ENCODE measurements at places on chromosomes 5 and 9. TPM values are rescaled to one million over a fixed set of nuclear protein-coding genes. Genes with fewer than 3 reads are reported as not detected.

The ABO gene
- 10.3 TPM for total RNA-seq

The ADAMTS19 gene
- 32.6 TPM for total RNA-seq

The ZCCHC7 gene
- 16.6 TPM for total RNA-seq

The OGN gene
- total RNA-seq = not detected

DNA sequence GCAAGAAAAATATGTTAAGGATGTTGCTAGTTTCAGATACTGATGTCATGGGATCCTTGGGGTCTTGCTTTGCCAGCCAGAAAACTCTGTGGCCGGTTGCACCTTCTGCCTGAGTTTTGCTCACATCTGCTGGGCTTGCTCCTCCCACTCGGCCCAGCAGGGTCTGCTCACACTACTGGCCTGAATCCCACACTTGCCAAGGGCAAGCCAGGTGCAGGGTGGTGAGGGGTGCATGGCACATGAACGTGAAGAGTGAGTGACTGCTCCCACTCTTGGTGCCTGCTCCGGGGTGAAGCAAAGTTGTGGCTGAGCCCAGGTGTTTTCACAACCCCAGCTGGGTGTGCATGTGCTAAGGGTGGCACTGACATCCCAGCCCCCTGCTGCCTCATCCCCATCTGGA, 83.1 kb upstream of the STARD4 start:
- H3K27me3 ChIP-seq = peaks cover 8% of the 10 kb centered on the region
- H3K4me1 ChIP-seq = peaks cover 1% of the 10 kb centered on the region
- no peak for DNase-seq

DNA sequence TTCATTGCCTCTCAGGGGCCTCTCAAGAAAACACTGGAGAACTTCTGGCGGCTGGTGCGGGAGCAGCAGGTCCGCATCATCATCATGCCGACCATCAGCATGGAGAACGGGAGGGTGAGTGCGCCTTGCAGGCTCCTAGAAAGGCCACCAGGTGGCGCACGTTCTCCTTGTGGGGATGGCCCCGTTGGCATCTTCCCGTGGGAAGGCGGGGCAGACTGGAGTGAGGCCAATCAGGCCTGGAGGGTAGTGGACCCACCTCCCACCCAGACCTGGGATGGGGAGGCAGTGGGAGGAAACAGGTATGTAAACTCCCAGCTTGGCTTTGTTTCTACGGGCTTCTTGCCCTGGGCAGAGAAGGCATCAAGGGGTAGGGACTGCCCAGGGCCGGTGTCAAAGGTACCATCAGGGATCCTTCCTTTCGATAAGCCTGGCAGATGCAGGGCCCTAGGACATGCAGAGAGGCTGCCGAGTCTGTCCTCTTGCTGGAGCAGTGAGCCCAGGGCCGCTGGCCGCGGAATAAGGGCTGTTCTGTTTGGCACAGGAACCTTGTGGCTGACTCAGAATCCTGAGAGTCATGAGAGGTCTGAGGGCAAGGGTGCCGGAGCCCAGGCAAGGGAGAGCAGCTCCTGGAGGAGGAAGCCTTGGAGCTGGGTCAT, 18.9 kb upstream of the SPTLC1 start:
- peak overlapping the region; percentile 51 for H3K4me3 ChIP-seq
- no peaks in the 10 kb centered on the region for H3K4me1 ChIP-seq
- H3K27me3 ChIP-seq = peaks cover 20% of the 10 kb centered on the region
- DNase-seq = peak; percentile 79

- no peaks in the 10 kb centered on the region for H3K4me1 ChIP-seq
- H3K4me3 ChIP-seq = no peak overlapping the region
- H3K27ac ChIP-seq = no peak overlapping the region
- peaks cover 29% of the 10 kb centered on the region for H3K27me3 ChIP-seq
- no peaks in the 10 kb centered on the region for H3K36me3 ChIP-seq
- DNase-seq = no peak
Observed at GRCh38 chr5:180467028-180467975, 26.9 kb upstream of the CNOT6 start.

GRCh38 chr9:133979273-133979920, 12.7 kb downstream of the VAV2 start:
- H3K4me1 ChIP-seq = peaks cover 46% of the 10 kb centered on the region
- H3K27ac ChIP-seq = no peak overlapping the region
- H3K4me3 ChIP-seq = no peak overlapping the region
- no peaks in the 10 kb centered on the region for H3K27me3 ChIP-seq
- DNase-seq = no peak

- H3K4me3 ChIP-seq = no peak overlapping the region
- H3K27me3 ChIP-seq = no peaks in the 10 kb centered on the region
- no peak overlapping the region for H3K27ac ChIP-seq
Observed at GRCh38 chr5:116410336-116410890, 164.2 kb downstream of the SEMA6A start.

DNA sequence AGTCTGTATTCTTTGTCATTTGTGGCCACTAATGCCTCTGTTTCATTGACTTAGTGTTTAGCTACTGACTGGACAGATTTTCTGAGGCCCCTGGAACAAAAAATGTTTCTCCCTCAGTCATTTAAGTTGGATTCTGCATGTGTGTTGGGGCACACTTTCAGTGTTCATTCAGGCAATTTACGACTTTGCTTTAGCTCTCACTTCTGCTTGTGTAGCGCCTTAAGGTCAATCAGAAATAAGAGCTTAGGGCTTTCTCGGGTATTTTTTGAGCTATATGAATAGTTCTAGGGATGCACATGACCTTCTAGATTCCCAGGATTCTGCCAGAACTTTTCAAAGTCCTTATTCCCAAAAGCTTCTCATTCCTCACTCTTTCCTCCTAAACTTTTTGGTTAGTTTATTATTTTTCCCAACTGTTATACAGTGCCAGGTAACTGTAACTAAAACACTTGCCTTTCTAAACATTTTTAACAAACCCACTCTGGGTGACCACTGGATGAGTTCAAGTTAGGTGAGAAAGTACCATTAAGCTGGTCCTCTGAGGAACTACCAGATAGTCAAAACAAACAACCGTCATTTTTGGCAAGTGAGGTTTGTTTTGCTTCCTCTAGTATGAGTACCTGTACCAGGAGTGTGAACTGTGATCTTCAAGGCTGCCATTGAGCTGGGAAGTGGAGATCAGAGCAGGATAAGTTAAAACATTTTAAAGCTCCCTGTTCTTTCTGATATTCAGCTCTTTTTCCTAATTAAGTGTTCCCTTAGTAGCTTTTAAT, 571.3 kb upstream of the TLE4 start:
- no peak for DNase-seq
- no peak overlapping the region for H3K27ac ChIP-seq
- no peaks in the 10 kb centered on the region for H3K4me1 ChIP-seq

DNA sequence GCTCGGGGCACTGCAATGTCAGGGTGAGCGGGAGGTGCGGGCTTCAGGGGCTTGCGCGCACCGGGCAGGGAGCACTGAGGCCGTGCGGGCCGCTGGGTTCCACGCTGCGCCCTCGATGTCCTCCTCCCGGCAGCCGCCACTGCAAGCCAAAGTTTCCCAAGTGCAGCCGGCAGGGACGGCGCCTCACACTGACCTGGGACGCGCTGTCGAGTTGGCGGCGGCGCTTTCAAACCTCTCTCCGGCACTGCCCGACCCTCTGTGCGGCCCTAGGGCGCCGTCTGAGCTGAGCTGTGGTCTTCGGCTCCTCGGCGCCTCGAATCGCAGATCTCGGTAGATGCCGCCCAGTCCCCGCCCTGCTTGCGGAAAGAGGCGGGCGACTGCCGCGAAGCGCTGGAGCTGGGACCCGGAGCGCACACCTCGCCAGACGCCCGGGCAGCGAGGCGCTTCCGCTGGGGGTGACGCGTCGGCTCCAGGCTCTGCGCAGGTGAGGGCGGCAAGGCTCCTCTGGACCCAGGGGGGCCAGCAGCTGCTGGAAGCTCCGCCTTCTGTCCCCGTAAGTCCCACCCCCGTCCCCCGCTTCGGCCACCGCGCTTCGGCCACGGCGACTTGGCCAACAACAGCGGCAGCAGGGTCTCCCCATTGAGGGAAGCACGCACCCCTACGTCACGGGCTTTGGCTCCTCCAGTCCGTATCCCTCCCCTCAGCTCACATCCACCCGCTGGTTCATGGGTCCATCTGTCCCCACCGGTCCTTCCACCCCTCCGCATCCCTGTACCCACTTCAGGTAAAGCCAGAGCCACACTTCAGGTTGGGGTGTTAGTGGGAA, at the start of gene ANKRD34B:
Gene ANKRD34B (minus strand): TSS at position 320 of the 826 bp plus-strand sequence. CDS start 10,261 bp downstream, outside the sequence.
- no peak within 1 kb of the TSS for H3K27ac ChIP-seq
- H3K4me3 ChIP-seq = peak within 1 kb of the TSS; percentile 64
- H3K27me3 ChIP-seq = peaks cover 78% of the 10 kb centered on the region
- H3K36me3 ChIP-seq = no peaks in the 10 kb centered on the region
- peaks cover 2% of the 10 kb centered on the region for H3K4me1 ChIP-seq

DNA sequence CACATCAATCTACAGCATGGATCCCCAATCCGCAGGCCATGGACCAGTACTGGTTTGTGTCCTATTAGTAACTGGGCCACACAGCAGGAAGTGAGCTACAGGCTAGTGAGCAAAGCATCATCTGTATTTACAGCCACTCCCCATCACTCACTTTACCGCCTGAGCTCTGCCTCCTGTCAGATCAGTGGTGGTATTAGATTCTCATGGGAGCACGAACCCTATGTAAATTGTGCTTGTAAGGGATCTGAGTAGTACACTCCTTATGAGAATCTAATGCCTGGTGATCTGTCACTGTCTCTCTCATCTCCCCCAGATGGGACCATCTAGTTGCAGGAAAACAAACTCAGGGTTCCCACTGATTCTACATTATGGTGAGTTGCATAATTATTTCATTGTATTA, 212.7 kb upstream of the FAM174A start:
- DNase-seq = no peak
- no peak overlapping the region for H3K4me3 ChIP-seq
- peaks cover 2% of the 10 kb centered on the region for H3K4me1 ChIP-seq

DNA sequence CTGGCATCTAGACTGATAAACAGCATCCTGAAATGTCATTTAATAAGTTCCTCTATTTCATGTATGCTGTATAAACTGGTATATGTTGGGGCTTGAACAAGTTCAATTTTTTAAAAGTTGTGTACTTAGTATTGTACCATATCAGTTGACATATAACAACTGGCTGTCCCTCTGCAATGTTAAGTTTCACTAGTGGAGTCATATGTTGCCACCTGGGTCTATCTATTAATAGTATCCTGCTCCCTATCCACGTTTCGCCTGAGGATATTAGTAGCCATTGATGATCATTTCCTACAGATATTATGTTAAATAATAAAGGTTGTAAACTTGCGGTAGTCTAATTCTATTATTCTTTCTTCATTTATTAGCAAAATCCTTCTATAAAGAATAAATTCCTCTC, 177.6 kb downstream of the RFX3 start:
- no peak for DNase-seq
- H3K36me3 ChIP-seq = peaks cover 6% of the 10 kb centered on the region
- H3K27me3 ChIP-seq = no peaks in the 10 kb centered on the region
- no peak overlapping the region for H3K27ac ChIP-seq
- H3K4me3 ChIP-seq = no peak overlapping the region

- H3K27me3 ChIP-seq = peaks cover 36% of the 10 kb centered on the region
- H3K4me3 ChIP-seq = no peak overlapping the region
- H3K4me1 ChIP-seq = peaks cover 4% of the 10 kb centered on the region
- DNase-seq = no peak
- H3K36me3 ChIP-seq = no peaks in the 10 kb centered on the region
Observed at GRCh38 chr9:68532131-68532530, 8.6 kb downstream of the TMEM252 start.

DNA sequence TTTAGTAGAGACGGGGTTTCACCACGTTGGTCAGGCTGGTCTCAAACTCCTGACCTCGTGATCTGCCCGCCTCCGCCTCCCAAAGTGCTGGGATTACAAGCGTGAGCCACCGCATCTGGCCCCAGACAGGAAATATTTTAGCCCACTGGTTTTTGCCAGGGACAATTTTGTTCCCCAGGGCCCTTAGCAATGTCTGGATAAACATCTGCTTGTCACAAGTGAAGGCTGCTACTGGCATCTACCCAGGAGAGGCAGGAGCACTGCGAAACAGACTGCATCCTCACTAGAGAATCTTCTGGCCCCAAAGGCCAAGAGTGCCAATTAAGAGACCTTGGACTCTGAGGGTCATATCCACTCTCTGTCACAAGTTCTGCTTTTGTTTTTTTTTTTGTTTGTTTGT, 2.4 kb upstream of the TPRN start:
- peaks cover 34% of the 10 kb centered on the region for H3K4me1 ChIP-seq
- H3K4me3 ChIP-seq = peak overlapping the region; percentile 24
- no peaks in the 10 kb centered on the region for H3K27me3 ChIP-seq
- peaks cover 3% of the 10 kb centered on the region for H3K36me3 ChIP-seq
- peak overlapping the region; percentile 90 for H3K27ac ChIP-seq
- DNase-seq = no peak

DNA sequence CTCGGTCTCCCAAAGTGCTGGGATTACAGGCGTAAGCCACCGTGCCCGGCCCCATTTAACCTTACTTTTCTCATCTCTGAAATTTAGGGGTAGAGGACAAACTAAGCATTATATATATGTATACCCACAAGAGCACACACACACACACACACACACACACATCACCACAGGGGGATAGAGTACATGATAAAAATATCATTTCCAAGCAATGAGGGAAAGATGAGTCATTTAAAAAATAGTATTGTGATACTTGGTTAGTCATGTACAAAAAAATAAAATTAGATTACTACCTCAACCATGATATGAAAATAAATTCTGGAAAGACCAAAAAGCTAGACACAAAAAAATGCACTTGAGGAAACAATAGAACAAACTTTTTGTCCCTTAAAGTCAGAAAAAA, 67.2 kb downstream of the CDH18 start:
- peaks cover 4% of the 10 kb centered on the region for H3K27me3 ChIP-seq
- DNase-seq = no peak
- no peaks in the 10 kb centered on the region for H3K36me3 ChIP-seq
- H3K4me1 ChIP-seq = no peaks in the 10 kb centered on the region
- no peak overlapping the region for H3K4me3 ChIP-seq

GRCh38 chr9:116190637-116191396, 37.2 kb downstream of the PAPPA start:
- DNase-seq = no peak
- H3K36me3 ChIP-seq = no peaks in the 10 kb centered on the region
- peaks cover 4% of the 10 kb centered on the region for H3K27me3 ChIP-seq
- H3K4me1 ChIP-seq = no peaks in the 10 kb centered on the region
- H3K4me3 ChIP-seq = no peak overlapping the region
- no peak overlapping the region for H3K27ac ChIP-seq

All from progenitor cell of endocrine pancreas (in vitro differentiated cells).